ENCODE measurements at places on chromosomes 7 and 10. TPM values are rescaled to one million over a fixed set of nuclear protein-coding genes. Genes with fewer than 3 reads are reported as not detected.

C10orf105 gene
- total RNA-seq: under 0.01 TPM

TAS2R41 gene
- not detected for total RNA-seq

PDE1C gene
- 27.6 TPM for total RNA-seq

CPEB3 gene
- 0.66 TPM for total RNA-seq

INSYN2A gene
- 0.66 TPM for total RNA-seq

PNLIPRP2 gene
- total RNA-seq: not detected

PLAU gene
- total RNA-seq: 60.1 TPM

TRIM4 gene
- total RNA-seq: 35.4 TPM

MSMB gene
- total RNA-seq: not detected

PLEKHA8 gene
- 15.5 TPM for total RNA-seq

SPOCK2 gene
- total RNA-seq: 0.33 TPM

KLLN gene
- 0.66 TPM for total RNA-seq

DIP2C gene
- 12.6 TPM for total RNA-seq

CCZ1 gene
- 35.7 TPM for total RNA-seq

IDI2 gene
- not detected for total RNA-seq

INMT gene
- 75.8 TPM for total RNA-seq

PTPRE gene
- 1.8 TPM for total RNA-seq

PRKAR2B gene
- 12.6 TPM for total RNA-seq

CCDC172 gene
- total RNA-seq: not detected

SFTPD gene
- not detected for total RNA-seq

ADARB2 gene
- not detected for total RNA-seq

SPDYE18 gene
- total RNA-seq: 0.50 TPM

FOXI2 gene
- not detected for total RNA-seq

ADAM12 gene
- total RNA-seq: 33.9 TPM

MALSU1 gene
- total RNA-seq: 77.6 TPM

PPP1R3A gene
- total RNA-seq: not detected

ELFN1 gene
- total RNA-seq: 0.51 TPM

SPDYE11 gene
- total RNA-seq: not detected

JCAD gene
- 27.1 TPM for total RNA-seq

PON1 gene
- total RNA-seq: not detected

CCL24 gene
- total RNA-seq: not detected

ANXA8L1 gene
- not detected for total RNA-seq

IRF5 gene
- 0.33 TPM for total RNA-seq

SYNPO2L gene
- total RNA-seq: under 0.01 TPM

MYL10 gene
- total RNA-seq: not detected

NUTM2B gene
- total RNA-seq: 0.51 TPM

TMEM236 gene
- 0.17 TPM for total RNA-seq

MKX gene
- total RNA-seq: 15.0 TPM

HOXA1 gene
- total RNA-seq: 0.50 TPM

HOXA5 gene
- 22.1 TPM for total RNA-seq

CHST12 gene
- 3.5 TPM for total RNA-seq

ACTR3C gene
- total RNA-seq: 0.50 TPM

MSS51 gene
- 1.5 TPM for total RNA-seq
